ENCODE measurements at places on chromosomes 11 and 22. TPM values are rescaled to one million over a fixed set of nuclear protein-coding genes. Genes with fewer than 3 reads are reported as not detected.

SHANK3 gene
- total RNA-seq, result 34.1 TPM

FGF3 gene
- not detected for total RNA-seq

ARHGAP42 gene
- total RNA-seq, result 12.8 TPM

DNA sequence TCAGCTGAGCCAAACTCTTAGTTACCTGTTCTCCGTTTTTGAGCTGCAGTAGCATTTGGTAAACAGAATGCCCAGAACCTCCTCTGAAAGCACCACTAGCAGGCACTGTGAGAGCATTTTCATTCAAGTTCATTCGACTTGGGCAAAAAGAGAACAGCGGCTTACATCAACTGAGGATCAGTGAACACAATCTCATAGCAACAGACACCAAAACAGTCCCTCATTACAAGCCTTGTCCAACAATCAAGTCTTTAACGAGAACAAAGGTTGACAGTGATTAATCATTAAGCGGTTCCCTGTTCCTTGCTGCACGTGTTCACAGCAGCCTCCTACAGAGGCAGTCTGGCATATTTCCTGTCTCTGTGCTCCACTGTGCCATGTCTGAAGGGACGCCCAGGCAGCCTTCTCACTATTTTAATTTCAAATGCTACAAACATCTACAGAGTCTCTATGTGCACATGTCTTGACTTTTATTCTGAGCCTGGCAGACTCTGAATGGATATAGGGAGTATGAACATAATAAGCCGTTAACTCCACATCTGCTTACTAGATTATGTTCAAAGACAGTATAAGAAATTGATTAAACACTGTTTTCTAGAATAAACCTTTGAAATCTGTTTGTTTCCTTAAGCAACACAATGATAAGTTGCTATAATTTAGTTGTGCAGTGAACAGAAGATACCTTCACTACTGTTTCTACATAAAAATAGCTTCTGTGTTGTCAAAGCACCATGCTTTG, 88.3 kb upstream of the MTMR2 start:
- peak; percentile 34 for DNase-seq

DNA sequence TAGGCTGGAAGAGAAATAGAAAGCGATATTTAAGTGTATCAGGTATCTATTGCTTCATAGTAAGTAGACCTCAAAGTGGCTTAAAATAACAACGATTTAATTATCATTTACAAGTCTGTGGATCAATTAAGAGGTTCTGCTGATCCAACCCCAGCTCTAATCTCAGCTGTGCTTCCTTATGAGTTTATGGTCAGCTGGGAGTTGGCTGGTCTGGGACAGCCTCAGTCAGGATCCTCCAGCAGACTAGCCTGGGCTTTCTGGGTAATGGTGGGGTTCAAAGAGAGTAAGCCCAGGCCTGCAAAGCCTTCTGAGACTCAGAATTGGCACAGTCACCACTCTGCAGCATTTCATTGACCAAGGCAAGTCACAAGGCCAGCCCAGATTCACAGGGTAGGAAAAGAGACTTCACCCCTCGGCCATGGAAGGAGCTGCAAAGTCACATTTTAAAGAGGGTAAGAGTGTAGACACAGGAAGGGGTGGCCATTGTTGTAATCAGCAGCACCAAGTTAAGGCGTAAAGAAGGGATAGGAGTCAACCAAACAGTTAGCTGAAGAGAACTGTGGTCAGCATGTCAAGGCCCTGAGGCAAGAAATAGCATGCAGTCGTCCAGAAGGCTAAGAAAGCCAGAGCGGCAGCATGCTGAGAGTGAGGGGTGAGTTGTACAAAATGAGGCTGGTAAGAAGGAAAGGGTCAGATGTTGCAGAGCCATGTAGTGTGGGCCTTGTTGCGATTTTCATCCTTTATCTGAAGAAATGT, 168.2 kb downstream of the ETS1 start:
- DNase-seq, result no peak

DNA sequence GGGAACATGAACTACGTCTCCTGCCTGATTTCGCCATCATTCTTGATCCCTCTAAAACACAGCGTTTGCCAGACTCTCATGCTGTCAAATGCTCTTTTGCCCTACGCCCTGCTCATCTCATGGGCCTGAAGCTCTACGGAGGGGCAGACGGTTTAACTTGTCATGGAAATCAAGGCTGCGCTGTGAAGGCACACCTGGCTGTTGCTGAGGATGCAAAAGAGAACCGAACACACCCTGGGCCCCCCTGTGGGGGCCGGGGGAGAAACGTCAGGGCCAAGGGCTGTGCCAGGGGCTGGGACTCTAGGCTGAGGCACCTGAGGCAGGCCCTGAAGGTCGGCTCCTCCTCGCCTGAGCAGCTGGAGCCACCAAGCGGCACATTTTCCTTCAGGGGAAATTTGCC, 957.2 kb downstream of the BRD1 start:
- no peak for DNase-seq

DNA sequence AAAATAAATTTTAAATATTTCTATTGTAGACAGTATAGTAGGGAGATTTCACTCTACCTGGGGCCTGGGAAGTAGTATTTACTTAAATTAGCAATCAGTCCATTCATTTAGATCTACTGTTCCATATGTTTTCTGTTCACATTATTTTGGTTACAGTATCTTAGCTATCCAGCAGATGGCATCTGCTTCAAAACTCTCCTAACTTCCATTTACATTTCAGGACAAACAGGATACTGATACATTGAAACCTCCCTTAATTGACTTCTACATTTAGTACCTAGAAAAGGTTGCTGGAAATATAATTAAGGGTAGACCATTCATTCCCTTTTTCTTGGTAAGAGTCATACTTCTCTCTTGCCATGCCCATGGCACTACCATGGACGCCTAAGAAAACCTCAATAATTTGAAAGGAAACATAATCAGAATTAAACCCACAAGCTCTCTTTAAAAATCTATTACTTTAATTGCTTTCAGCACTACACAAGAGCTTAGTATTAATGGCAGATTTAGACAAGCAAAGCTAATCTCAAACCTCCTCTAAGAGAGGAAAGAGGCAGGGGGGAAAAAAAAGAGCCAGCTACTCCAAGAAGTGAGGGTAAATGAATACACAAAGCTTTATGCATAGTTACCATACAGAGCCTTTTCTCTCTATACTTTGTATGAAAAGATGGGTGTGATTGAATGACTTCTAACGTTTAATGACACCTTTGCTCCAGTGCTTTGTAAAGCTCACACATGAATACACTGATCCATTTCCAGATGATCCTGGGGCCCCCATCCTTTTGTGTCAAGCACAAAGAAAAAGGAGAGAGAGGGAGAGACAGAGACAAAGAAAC, 131.2 kb upstream of the MTMR2 start:
- no peak for DNase-seq

DNA sequence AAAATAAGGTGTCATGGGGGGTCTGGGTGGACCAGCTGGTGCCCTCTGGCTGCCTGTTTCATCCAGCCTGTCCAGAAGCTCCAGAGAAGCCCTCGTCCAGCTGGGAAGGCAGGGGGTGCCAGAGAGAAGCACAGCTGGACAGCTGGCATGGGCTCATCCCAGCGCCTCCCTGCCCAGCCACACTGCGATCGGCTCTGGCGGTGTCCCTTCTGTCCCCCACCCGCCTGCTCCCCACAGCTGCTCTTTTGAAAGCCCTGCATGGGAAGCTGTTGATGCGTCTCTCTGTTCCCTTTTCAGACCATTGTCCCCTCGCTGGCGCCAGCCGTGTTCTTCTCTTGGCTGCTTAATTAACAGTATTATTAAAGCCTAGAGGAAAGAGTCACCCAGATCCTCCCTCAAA, 86.5 kb downstream of the MN1 start:
- DNase-seq, result peak; percentile 19

Measured in left cardiac atrium (tissue), 4 donors.